Cerebellum (tissue), 4 donors: ENCODE measurements at places on chromosomes 12 and 14. TPM values are rescaled to one million over a fixed set of nuclear protein-coding genes. Genes with fewer than 3 reads are reported as not detected.

DNA sequence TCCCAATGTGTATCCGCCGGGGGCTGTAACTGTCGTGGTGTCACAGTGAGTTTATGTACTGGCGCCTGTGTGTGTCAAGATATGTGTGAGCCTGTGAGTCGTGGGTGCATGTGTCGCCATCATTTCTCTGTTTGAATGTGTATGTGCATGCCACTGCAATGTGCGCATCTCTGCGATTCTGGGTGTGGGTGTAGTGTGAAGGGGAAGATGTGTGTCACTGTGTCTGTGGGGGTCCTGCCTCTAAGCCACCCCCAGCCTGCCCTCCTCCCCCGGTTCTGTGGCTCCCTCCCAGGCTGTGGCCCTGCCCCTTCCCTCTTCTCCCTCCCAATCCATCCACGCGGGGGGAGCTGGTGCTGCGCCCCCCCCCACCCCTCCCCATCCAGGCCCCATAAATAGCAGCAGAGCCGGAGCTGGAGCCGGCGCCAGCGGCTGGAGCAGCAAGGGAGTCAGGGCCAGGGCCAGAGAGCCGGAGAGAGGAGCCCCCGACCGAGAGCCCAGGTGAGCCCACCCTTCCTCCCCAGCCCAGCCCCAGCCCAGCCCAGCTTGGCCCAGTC, at the start of gene CPNE6:
TSS of gene CPNE6 (plus strand) at position 419 of the 554 bp plus-strand sequence. CDS start 1,375 bp downstream, outside the sequence.
- DNase-seq: peak; percentile 84

GRCh38 chr12:26520869-26521268, 312.1 kb downstream of the ITPR2 start:
- DNase-seq: no peak

DNA sequence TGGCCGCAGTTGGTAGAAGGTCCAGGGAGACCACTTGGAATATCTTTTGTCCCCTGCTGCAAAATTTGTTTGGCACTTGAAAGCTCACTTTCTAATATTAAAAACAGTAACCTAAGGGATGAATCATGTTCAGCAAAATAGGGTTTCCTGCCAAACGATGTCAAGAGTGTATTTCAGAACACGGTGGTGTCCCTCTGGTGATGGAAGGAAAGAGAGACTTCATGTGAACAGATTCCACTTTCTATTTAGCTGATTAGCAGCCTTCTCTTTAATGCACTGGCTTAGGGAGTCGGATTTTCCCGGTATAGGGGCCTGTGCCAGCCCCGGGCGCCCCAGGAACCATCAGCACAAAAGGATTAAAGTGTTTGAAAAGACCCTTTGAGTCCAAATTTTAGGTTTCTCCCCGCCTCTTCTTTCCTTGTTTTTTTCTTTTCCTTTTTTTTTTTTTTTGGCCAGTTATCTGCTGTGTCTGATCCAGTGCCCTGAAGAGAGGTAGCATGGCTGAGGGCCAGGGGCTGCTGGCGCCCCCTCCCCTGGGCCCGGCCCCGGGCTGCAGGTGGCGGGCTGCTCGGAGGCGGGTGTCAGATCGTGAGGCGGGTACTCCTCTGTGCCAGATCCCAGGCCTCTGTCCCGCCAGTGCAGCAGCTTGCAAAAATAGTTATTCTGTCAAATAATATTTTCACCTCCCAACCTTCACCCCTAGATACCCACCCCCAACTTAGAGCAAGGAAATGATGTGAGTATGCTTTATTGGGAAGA, 88.3 kb downstream of the TESC start:
- DNase-seq: no peak

DNA sequence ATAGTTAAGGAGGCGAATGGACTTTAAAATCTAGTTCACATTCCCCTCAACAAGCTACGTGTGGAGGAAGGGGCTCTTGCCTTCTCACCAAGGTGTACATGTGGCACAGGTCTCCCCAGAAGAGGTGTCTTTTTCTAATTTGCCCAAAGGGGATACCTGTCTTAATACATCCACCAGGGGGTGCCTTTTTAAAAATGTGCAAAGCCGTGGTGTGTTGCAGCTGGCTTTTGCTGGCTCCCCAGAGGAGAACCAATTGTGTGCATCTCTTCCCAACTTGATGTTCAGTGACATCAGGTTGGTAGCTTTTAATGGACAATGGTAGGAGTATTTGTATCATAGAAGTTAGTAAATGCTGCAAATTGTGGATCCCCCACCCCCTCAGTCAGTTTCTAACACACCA, 33.8 kb downstream of the CREBL2 start:
- DNase-seq: no peak

GRCh38 chr12:74794522-74794921, 256.9 kb downstream of the ATXN7L3B start:
- no peak for DNase-seq

GRCh38 chr14:92600318-92601053, 86.9 kb downstream of the RIN3 start:
- DNase-seq: no peak

The NOVA1 gene
- 132 TPM for total RNA-seq
